ENCODE measurements at places on chromosomes 13 and 19.
A peak's percentile ranks its signal among the peaks of the same experiment; 100 is the strongest.

DNA sequence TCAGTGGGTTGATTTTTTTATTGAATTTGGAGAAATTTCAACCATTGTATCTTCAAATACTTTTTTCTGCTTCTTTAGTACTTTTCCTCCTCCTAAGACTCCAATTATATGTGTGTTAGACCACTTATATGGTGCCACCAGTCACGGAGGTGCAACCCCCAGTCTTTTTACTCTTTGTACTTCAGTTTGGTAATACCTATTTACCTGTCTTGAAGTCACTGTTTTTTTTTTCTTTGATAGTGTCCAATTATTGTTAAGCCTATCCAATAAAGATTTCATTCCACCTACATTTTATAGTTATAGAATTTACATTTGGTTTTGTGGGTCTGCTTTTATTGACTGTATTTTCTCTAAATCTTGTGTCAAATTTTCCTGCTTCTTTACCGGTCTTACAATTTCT is 14.9 kb downstream of the ZNF283 start:
- DNase-seq: no peak

DNA sequence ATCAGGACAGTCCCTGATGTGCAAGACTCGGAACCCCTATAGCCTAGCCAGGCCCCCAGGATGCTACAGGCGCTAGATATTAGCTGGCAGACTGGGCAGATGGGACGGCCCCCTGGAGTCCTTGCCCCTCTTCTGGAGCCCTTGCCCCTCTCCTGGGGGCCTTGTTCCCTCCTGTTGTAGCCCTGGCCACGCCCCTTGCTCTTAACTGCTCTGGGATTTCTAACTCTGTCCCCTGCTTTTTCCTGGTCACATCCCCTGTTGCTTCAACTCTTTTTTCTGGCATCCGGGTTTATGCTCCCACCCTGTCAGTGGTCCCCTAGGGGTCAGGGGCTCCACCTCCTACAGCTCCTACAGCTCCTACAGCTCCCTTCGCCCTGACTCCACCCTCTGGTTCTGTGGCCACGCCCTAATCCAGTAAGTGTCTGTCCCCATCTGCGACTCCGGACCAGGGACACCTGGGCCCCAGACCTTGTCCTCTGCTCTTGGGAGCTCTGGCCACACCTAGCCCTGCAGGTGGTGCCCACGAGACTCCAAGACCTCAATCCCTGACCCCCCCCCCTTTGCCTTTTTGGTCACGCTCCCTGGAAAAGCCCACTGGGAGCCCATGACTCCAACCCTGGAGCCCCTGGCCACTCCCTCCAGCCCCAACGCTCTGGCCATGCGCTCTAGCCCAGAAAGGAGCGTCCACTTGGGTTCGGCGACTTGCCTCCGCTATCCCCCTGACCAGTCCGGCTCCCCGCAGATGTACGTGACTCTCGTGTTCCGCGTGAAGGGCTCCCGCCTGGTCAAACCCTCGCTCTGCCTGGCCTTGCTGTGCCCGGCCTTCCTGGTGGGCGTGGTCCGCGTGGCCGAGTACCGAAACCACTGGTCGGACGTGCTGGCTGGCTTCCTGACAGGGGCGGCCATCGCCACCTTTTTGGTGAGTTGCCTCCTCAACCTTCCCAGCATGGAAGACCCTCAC is 6.8 kb downstream of the PLPPR2 start:
- DNase-seq: no peak

GRCh38 chr13:105655046-105655445 is 880.4 kb downstream of the EFNB2 start:
- DNase-seq: no peak

GRCh38 chr13:97429681-97430081 is 4.3 kb upstream of the RAP2A start:
- peak; percentile 15 for DNase-seq

GRCh38 chr19:30896554-30896953 is 452.7 kb downstream of the TSHZ3 start:
- no peak for DNase-seq

DNA sequence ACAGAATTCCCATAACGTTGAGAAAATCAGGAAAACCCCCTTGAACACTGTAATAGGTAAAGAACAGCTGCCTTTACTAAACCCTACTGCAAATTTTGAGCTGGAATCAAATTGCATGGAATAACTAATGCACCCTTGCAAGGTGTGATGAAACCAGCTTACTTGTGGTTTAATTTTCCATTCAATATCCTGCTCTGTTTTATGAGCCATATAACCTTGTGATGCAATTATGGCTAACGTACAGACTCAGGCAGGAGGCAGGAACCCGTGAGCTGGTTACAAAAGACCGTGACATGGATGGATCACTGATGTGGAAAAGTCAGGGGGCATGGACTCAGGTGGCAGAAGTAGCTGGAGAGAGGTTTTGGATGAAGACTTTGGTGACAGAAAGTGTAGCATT is 438.6 kb downstream of the COG6 start:
- no peak for DNase-seq

DNA sequence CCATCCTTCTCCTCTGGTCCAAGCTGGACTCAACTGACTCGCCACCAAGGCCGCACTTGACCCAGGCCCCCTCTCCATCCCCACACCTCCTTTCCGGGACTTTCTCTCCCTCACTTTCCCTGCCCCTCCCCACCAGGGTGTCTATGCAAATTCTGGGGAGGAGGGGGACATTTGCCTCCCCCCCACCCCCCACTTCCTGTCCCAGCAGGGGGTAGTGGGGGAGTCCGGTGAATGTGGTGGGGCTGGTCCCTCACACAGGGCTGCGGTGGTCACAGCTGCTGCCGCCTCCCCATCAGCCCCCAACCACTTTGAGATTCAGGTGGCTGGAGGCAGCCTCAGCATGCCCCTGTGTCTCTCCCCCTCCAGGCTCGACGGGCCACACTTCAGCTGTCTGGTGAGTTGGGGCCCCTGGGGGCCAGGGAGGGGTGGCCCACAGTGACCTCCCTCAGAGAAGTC is 870 bp downstream of the SPIB start:
- DNase-seq: no peak

All from nucleus accumbens (tissue), 56 donors.